Thyroid gland (tissue), 4 donors: ENCODE measurements at places on chromosomes 7 and 10. TPM values are rescaled to one million over a fixed set of nuclear protein-coding genes. Genes with fewer than 3 reads are reported as not detected.

PAPOLB gene
- total RNA-seq, result 0.40 TPM

RELN gene
- total RNA-seq, result 52.3 TPM

FAM237B gene
- not detected for total RNA-seq

PTF1A gene
- total RNA-seq, result not detected

ANKRD61 gene
- total RNA-seq, result not detected

ASAH2 gene
- total RNA-seq, result 0.75 TPM

SPAM1 gene
- not detected for total RNA-seq

WASHC2C gene
- 37.7 TPM for total RNA-seq

MEIG1 gene
- total RNA-seq, result not detected

BTRC gene
- total RNA-seq, result 70.4 TPM

THAP5 gene
- total RNA-seq, result 36.8 TPM

OR13A1 gene
- not detected for total RNA-seq

CRHR2 gene
- total RNA-seq, result 0.45 TPM

SLC29A4 gene
- 8.5 TPM for total RNA-seq

BLNK gene
- 5.8 TPM for total RNA-seq

ACTL6B gene
- not detected for total RNA-seq

RTKN2 gene
- 1.2 TPM for total RNA-seq

DKK1 gene
- total RNA-seq, result 3.2 TPM
